ENCODE measurements at places on chromosomes 2 and 18. TPM values are rescaled to one million over a fixed set of nuclear protein-coding genes. Genes with fewer than 3 reads are reported as not detected.

- no peak for DNase-seq
- no peaks in the 10 kb centered on the region for H3K36me3 ChIP-seq
- H3K27ac ChIP-seq: no peak overlapping the region
- no peaks in the 10 kb centered on the region for H3K4me1 ChIP-seq
Measured at GRCh38 chr18:76075777-76076176, 419.3 kb downstream of the ZNF516 start.

- H3K4me1 ChIP-seq: peaks cover 3% of the 10 kb centered on the region
- H3K36me3 ChIP-seq: no peaks in the 10 kb centered on the region
- peaks cover 8% of the 10 kb centered on the region for H3K27me3 ChIP-seq
- H3K4me3 ChIP-seq: no peak overlapping the region
- DNase-seq: no peak
- H3K27ac ChIP-seq: no peak overlapping the region
Measured at GRCh38 chr2:45925636-45926366, 274.3 kb downstream of the PRKCE start.

DNA sequence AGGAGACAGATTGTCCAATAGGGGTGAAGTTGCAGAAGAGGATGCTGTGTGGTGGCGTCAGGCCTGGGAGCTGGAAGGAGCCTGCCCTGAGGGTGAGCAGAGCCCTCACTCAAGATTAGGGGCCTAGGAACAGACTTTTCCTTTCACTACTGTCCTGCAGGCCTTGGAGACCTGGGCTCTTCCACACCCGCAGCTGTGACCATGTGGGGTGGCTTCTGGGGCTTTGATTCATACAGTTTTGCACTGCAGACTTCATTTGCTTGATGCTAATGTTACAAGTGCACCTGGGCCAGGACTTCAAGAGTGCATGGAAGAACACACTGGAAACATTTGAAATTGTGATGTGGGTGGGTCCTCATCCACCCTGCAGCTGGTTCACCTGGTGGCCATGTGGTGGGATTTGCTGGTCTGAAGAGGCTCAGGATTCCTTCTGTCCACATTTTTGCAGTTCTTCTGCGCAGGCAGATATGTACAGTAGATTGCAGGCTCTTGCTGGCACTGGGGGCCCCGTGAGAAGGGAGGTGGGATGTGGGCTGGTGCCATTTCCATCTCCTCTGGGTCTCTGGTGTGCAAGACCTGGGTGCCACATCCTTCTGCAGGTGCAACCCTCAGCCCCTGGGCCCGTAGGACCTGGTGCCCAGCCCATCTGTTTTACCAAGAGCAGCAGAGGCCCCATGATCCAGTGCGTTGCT is 9.9 kb downstream of the GLI2 start:
- H3K36me3 ChIP-seq: no peaks in the 10 kb centered on the region
- no peak overlapping the region for H3K27ac ChIP-seq
- peak; percentile 3 for DNase-seq
- peaks cover 86% of the 10 kb centered on the region for H3K27me3 ChIP-seq
- peaks cover 9% of the 10 kb centered on the region for H3K4me1 ChIP-seq
- H3K4me3 ChIP-seq: no peak overlapping the region

- H3K27ac ChIP-seq: no peak overlapping the region
- peak; percentile 30 for DNase-seq
- H3K36me3 ChIP-seq: peaks cover 12% of the 10 kb centered on the region
- H3K4me1 ChIP-seq: peaks cover 64% of the 10 kb centered on the region
Measured at GRCh38 chr2:164737612-164738081, 104.0 kb downstream of the COBLL1 start.

DNA sequence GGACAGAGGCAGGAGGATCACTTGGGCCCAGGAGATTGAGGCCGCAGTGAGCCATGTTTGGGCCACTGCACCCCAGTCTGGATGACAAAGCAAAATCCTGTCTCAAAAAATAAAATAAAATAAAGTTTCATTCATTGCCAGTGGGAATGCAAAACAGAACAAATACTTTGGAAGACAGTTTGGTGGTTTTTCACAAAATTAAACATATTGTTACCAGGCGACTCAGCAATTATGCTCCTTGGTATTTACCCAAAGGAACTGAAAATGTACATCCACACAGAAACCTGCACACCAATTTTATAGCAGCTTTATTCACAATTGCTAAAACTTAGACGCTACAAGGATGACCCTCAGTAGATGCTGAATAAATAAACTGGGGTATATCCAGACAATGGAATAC is 35.8 kb downstream of the FOSL2 start:
- DNase-seq: no peak
- no peaks in the 10 kb centered on the region for H3K36me3 ChIP-seq
- H3K27me3 ChIP-seq: peaks cover 9% of the 10 kb centered on the region
- H3K27ac ChIP-seq: no peak overlapping the region
- H3K4me3 ChIP-seq: no peak overlapping the region

- no peaks in the 10 kb centered on the region for H3K27me3 ChIP-seq
- H3K4me1 ChIP-seq: no peaks in the 10 kb centered on the region
- no peak overlapping the region for H3K27ac ChIP-seq
- H3K4me3 ChIP-seq: no peak overlapping the region
Measured at GRCh38 chr2:70596293-70596692, 42.7 kb upstream of the TGFA start.

CHST9 gene
- 38.9 TPM for total RNA-seq

DNA sequence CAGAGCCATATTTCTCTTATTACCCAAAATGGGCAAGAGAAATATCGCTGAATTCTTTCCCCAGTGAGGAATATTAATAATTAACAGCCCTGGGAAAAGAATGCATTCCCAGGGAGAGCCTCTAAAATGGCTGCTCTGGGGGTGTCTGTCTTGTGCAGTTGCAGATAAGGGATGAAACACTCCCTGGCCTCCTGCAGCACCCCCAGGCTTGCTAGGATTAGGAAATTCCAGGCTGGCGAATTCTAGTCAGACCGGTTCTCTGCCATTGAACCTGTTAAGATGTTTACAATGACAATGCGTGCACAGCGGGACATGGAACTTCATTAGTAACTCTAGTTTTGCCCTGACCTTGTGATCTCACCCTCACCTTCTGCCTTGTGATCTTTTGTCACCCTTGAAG is 24.5 kb downstream of the MRPL30 start:
- H3K36me3 ChIP-seq: peaks cover 34% of the 10 kb centered on the region
- DNase-seq: no peak
- H3K27ac ChIP-seq: no peak overlapping the region
- H3K4me3 ChIP-seq: no peak overlapping the region
- H3K4me1 ChIP-seq: no peaks in the 10 kb centered on the region

DNA sequence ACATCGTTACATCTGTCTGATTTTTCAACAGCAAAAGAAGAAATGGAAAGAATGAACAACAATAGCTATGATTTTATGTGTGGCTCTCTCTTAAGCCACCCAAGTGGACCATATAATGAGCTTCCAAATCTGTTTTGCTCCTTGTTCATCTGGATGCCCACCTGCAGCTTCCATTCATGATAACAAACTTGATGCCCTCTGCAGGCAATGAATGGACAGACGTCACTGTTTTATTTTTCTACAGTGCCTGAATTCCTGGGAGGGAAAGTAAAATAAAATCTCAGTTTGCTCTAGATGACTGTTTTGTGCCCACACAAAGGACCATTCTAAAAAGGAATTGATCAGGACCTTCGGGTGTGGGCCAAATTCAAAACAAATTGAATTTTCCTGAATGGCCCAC is 5.0 kb downstream of the MREG start:
- DNase-seq: no peak
- no peak overlapping the region for H3K4me3 ChIP-seq
- no peaks in the 10 kb centered on the region for H3K27me3 ChIP-seq
- H3K27ac ChIP-seq: no peak overlapping the region
- peaks cover 1% of the 10 kb centered on the region for H3K36me3 ChIP-seq
- H3K4me1 ChIP-seq: peaks cover 9% of the 10 kb centered on the region

Data from progenitor cell of endocrine pancreas (in vitro differentiated cells).